Fibroblast of the conjunctiva (primary cell): ENCODE measurements at places on chromosomes 6 and 20.
A peak's percentile ranks its signal among the peaks of the same experiment; 100 is the strongest.

DNA sequence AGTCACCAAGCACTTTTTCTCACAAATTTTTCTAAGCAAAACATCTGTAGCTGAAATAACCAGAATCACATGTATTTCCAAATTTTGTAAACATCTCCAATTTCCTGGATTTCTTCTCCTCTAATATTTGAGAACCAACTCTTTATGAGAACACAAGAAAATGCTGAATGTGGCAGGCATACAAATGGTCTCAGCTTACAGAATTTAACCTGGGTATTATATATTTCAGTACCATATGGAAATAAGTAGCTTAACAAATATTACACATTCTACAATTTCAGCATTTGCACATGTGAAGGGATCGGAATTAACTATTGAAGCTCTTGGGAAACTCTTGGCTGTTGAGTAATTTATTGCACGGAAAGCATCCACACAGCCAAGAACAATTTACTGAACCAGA, 92.5 kb downstream of the TBXT start:
- DNase-seq, result peak; percentile 22

DNA sequence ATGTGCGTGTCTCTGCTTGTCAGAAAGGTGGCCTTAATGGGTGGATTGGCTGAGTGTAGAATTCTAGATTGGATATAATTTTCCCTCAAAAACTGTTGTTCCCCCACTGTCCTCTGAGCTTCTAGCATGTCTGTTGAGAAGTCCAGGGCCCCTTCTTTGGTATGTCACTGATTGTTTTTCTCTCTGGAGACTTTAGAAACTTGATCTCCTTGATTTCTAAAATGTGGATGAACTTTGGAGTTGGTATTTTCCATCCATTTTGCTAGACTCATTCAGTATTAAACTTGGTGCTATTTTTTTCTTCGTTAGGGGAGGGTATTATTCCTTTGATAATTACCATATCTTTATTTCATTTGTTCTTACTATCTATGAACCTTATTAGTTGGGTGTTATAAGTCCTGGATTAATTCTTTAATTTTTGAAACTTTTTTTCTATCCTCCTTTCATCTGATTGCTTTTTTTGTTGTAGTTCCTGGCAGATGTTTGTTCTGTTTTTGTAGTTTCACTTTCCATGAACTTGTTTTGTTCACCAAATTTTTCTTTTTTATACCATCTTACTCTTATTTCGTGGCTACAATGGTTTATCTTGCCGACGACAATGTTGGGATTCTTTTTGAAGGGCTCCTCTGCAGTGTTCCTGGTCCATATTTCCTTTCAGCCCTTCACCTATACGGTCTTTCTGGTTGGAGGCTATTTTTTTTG, 68.4 kb downstream of the ARID1B start:
- no peak for DNase-seq

- DNase-seq, result no peak
These were observed 14.1 kb upstream of the SPDEF start for GRCh38 chr6:34570066-34570833.

DNA sequence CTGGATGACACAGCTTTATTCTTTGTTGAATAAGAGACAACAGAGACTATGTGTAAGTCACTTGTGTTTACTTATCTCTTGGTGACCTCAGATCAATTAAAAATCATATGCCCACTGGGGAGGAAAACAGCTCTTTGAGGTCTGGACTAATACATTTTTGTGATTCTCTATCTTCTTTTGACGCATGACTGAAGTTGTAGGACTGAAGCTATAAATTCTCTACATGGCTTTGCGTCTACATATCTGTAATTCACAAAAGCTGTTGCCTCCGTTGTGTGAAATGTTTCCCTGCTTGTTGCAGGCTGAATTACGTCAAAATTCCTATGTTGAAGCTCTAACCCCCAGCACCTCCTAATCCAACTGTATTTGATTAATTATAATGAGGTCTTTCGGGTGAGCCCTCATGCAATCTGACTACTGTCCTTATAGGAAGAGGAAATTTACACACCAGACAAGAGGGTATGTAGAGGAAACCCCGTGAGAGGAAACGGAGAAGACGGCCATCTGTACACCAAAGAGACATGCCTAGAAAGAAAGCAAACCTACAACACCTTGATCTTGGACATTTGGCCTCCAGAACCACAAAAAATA, 481.6 kb downstream of the PRKN start:
- DNase-seq, result no peak

DNA sequence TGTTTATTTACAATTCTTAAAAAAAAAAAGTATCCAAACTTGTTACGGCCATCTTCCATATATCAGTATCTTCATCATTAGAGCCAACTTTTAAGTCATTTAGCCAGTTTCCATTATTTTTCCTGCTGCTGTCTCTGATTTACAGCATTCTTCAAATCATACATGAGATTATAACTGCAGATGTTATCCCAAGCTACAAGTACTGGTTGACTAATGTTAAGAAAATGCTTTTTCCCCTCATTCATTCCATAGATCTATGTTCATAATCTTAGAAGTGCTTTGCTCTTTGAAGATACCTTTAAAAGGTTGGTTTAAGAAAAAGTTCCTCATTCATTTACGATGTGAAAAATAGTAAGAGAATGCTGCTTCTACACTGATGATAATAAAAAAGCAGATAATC, 158.7 kb downstream of the RNGTT start:
- DNase-seq, result no peak

DNA sequence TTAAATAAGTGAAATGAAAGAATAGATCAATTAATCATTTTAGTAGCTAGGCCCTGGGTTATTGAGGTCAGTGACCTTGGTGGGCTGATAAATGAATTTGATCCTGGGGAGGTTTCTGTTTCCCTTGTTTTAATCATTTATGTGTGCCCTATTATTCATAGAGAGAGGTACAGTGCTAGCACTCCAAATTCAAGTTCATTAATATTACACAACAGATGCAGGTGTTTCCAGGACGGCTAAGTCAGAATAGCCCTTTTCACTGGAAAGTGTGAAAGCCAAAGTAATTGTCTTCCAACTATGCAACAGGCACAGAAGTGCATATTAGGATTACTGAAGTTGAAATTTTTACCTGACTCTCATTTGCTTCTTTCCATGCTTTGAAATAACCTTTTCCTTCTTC, 61.7 kb upstream of the SGK1 start:
- no peak for DNase-seq

GRCh38 chr6:43204271-43205105, 22.5 kb downstream of the CUL9 start:
- no peak for DNase-seq

- DNase-seq, result no peak
These were observed 32.0 kb upstream of the SUMO4 start for GRCh38 chr6:149368065-149368464.

DNA sequence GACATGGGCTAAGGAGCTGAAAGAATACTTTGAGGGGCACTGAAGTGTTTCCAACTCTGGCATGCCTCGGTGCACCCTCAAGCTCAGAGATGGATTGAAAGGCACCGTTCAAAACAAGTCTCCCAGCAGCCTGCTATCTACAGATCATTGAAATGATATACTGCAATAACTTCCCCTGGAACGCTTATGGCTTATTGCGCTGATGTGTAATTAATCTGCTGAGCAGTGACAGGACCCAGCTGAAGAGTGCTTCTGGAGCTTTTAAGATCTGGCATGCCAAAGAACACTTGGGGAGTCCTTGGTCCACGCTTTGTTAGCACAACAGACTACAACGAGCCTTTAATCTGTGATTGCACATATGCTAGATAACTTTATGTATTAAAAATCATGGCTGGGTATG, 708.2 kb downstream of the PRKN start:
- DNase-seq, result no peak

DNA sequence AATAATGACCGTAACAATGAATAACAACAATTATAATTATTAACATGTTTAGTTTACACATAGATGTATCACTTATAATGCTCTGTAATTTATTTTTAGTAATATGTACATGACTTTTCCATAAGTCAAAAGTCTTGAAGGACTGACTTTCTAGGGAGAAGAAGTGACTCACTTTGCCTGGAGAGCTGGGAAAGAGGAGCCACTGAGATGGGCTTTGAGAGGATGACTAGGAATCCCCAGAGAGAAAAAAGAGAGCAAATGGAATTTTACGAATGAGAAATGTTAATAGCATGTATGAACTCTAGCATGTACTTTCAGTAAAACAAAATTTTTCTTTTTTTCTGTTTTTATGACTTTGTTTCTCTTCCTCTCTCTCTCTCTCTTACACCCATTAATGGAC, 67.8 kb upstream of the RALY start:
- no peak for DNase-seq

DNA sequence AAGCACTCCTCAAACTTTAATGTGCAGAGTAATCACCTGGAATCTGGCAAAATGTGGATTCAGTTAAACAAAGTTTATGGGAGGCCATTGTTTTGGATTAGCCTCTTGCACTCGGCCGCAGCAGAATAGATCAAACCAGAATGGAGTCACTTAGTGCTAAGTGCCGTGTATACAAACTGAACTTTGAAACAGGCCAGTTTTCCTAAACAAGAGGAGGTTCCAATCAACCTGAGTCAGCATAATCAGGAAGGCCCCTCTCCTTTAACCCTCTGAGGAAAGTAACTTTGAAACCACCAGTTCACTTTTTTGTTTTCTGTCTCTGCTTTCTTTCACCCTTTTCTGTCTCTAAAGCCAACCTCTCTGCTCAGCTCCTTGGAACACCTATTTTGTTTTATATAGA, 92.2 kb downstream of the UST start:
- no peak for DNase-seq

- no peak for DNase-seq
These were observed 17.4 kb upstream of the GFOD1 start for GRCh38 chr6:13504611-13505344.

- no peak for DNase-seq
These were observed 1.0 kb downstream of the SLC32A1 start for GRCh38 chr20:38725148-38725901.

GRCh38 chr6:168962886-168963285, 290.8 kb downstream of the THBS2 start:
- peak; percentile 34 for DNase-seq

DNA sequence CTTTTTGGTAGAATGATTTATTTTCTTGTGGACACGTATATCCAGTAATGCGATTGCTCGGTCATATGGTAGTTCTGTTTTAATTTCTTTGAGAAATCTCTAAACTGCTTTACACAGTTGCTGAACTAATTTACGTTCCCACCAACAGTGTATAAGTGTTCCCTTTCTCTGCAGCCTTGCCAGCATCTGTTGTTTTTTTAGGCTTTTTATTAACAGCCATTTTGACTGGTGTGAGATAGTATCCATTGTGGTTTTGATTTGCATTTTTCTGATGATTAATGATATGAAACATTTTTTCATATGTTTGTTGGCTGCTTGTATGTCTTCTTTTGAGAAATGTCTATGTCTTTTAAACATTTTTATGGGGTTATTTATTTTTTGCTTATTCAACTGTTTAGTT, 196.7 kb downstream of the MOXD1 start:
- DNase-seq, result no peak

DNA sequence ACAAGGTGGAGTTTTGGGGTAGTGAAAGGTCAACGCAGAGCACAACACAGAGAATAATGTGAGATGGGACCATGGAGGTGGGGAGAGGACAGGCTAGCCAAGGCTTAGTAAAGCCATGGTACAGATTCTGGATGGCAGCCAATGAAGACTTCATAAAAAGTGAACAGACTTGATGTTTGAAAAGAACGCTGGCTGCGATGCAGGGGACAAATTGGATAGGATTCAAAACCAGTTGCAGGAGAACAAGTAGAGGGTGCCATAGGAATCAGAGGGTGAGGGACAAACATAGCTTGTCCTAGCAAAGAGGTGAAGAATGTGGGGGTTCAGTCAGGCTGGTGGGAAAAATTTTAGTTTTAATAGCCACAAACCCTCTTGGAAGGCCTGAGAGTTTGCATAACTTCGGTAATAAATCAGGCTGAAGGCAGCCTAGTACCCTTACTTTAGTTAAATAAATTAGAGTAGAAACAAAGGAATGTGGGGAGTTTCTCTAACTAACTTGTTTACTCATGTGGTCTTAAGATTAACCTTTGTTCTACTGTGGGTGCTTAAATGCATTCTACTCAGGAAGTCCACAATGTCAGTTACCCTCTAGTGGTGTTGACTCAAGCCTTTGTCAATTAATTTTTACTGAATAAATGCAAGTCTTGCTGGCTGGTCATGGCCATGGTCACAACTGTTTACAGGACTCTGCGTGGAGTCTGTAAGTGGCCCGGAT, 216.4 kb downstream of the C6orf118 start:
- DNase-seq, result no peak

GRCh38 chr6:12105271-12105670, 93.2 kb downstream of the HIVEP1 start:
- DNase-seq, result no peak

DNA sequence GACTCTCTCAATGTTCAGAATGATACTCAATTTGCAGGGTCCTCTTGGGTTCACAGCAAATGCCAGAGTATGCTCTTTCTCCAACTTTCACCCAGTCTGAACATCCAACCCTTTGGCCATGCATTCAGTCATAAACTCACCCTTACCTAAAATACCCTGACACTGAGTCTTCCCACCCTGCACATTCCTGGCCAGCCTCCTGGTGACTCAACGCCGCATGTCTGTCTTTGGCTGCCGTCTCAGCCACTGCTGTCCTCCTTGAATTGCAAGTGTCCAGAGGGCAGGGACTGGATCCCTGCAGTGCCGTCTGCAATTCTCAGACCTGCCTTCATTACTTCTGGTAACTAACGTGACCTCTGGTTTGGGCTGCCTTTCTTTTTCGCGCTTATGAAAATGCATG, 593.4 kb downstream of the QKI start:
- no peak for DNase-seq
